Parietal lobe (tissue), 2 donors: ENCODE measurements at places on chromosomes 16 and 17. TPM values are rescaled to one million over a fixed set of nuclear protein-coding genes. Genes with fewer than 3 reads are reported as not detected.

Gene LITAFD
- total RNA-seq, result not detected

Gene CDRT15L2
- total RNA-seq, result not detected

Gene P2RX1
- 0.31 TPM for total RNA-seq

Gene TP53TG3B
- not detected for total RNA-seq

Gene TPPP3
- total RNA-seq, result 3.8 TPM

Gene TLCD3B
- 24.4 TPM for total RNA-seq

Gene SOX15
- 1.6 TPM for total RNA-seq

Gene PDIA2
- 30.0 TPM for total RNA-seq

Gene CHMP1A
- total RNA-seq, result 81.4 TPM

Gene ZNF423
- total RNA-seq, result 12.5 TPM

Gene HSD11B2
- total RNA-seq, result not detected

Gene GLP2R
- not detected for total RNA-seq

Gene SYNGR3
- total RNA-seq, result 67.9 TPM

Gene ST6GALNAC1
- 3.1 TPM for total RNA-seq

Gene ZNF624
- 22.5 TPM for total RNA-seq

Gene CD300E
- total RNA-seq, result not detected

Gene PLA2G10
- total RNA-seq, result not detected

Gene HAPSTR1
- 130 TPM for total RNA-seq

Gene GINS2
- total RNA-seq, result 7.5 TPM

Gene LPO
- not detected for total RNA-seq

Gene NPW
- not detected for total RNA-seq

Gene ETV4
- 1.6 TPM for total RNA-seq

Gene PPY
- total RNA-seq, result not detected

Gene CREBBP
- 97.7 TPM for total RNA-seq
